ENCODE measurements at places on chromosomes 12 and 14.

- DNase-seq = no peak
Observed at GRCh38 chr14:90332271-90332584, 487 bp upstream of the NRDE2 start.

GRCh38 chr14:26304056-26304455 lies 293.8 kb downstream of the NOVA1 start:
- DNase-seq = no peak

DNA sequence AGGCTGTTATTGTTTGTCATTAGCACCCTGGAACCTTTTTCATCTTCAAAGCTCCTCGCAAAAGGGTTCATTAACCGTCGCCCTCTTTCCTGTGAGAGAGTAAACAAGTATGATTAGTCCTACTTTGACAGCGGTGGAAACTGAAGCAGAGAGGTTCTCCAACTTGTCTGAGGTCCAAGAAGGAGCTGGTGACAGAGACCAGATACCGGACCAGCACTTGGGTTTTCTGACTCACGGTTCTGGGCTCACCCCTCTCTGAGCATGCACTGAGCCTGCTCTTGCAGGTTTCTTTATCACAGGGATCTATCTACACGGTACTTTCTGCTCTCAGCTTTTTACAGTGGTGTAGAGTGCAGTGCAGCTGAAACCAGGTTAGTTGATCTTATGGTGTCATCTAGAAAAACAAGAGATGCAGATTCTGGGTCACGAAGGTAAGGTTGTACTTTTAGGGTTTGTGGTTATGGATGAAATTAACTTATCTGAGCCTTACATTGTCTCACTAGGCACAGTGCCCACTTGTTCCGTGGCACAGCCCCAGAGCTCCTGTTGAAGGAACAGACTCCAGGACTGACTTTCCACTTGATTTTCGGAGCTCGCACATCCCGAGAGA lies 62.1 kb downstream of the PPP2R5C start:
- DNase-seq = no peak

- no peak for DNase-seq
Observed at GRCh38 chr14:37241198-37241597, 43.5 kb downstream of the MIPOL1 start.

DNA sequence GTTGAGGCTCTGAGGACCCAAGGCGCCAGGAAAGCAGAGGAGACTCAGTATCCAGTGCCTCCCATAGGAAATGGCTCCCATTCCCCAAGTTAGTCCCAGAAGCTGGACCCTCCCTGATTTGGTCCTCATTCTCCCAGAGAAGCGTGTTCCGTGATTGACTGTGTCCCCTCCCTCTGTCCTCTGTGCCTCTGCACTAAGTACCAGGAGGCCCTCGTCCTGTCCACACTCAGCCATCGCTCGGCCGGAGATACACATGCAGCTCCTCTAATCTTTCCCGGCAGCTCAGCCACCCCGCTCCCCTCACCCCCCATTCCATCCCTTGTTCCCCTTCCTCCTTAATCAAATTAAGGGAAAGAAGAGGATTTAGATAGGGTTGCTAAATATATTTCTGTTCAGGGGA lies 28.3 kb upstream of the ATP2A2 start:
- DNase-seq = no peak

DNA sequence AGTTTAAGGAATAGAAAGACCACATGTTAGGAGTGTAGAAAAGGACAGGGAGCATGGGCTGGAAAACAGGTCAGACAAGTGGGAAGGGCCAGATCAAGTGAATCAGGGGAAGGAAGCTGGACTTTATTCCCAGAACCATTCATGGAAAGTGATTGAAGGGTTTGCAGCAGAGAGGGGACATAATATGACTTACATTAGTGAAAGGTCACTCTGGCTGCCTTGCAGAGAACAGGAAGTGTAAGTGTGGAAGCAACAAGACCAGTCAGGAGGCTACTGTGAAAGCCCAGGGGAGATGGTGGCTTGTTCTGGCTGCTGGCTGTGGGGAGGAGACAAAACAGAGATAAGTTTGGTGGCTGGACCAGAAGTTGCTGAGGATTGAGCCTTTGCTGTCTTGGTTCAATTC lies 69.1 kb downstream of the VCPKMT start:
- DNase-seq = no peak

DNA sequence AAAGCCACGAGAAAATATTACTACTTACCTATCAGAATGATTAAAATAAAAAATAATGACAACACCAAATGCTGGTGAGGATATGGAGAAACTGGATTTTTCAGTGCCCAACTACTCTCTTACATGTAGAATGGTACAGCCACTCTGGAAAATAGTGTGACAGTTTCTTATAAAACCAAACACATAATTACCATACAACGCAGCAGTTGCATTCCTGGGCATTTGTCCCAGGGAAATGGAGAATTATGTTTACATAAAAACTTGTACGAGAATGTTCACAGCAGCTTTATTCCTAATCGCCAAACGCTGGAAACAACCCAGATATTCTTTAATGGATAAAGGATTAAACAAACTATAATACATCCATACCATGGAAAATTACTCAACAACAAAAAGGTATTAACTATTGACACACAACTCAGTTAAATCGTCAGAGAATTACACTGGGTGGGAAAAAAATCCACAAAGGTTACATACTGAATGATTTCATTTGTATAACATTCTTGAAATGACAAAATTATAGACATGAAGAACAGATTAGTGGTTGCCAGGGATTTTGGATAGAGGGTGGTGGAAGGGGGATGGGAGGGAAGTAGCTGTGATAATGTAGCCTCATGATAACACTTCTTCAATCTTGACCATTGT lies 35.4 kb downstream of the TAOK3 start:
- no peak for DNase-seq

Measured in cortex of kidney (tissue), 1 donor.